ENCODE measurements at places on chromosomes 1 and 21.

- no peak for DNase-seq
These were observed 15.9 kb upstream of the FBXO28 start for GRCh38 chr1:224098007-224098406.

GRCh38 chr1:154557939-154558719 lies at the start of gene UBE2Q1:
UBE2Q1 (minus strand) TSS chr1:154558662; CDS start chr1:154558553, 109 bp downstream.
- no peak for DNase-seq

- no peak for DNase-seq
These were observed 39.6 kb upstream of the CDC42BPA start for GRCh38 chr1:227357927-227358302.

DNA sequence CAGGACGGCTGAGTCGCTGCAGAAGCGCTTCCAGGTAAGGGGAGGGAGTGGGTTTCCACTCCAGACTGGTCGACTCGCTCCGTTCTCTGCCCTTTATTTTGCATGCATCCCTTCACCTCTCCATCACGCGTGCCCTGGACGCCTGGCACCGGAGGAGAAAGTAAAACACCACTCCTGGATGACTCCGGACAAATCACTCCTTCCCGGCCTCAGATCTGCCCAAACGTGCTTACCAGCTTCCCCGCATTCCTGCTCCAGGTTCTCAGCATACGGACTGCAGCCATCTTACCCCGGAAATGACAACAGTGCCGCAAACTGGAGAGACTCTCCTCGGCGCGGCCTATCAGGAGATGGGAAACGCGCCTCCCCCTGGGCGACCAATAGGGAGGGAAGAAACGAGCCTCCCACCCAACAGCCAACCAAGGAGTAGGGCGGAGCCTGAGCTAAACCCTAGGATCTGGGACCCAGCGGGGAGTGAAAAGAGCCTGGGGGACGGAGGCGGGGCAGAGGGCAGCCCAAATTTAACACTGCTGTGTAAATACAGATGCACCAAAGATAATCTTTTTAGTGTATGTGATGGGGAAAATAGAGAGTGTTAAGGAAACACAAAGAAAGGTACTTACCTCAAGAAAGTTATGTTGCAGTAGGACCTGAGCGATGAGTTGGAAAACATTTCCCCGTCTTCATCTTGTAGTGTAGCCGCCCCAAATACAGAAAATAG lies at the start of gene DBT:
Gene DBT (minus strand): TSS at position 298 of the 721 bp plus-strand sequence. CDS start 14 bp downstream, at position 284.
- DNase-seq: peak; percentile 91

GRCh38 chr1:184986250-184986649 lies 11.9 kb upstream of the NIBAN1 start:
- peak; percentile 63 for DNase-seq

- DNase-seq: no peak
These were observed 11.7 kb upstream of the IGSF3 start for GRCh38 chr1:116679091-116679827.

GRCh38 chr1:201198598-201198997 lies 8.0 kb downstream of the IGFN1 start:
- no peak for DNase-seq

DNA sequence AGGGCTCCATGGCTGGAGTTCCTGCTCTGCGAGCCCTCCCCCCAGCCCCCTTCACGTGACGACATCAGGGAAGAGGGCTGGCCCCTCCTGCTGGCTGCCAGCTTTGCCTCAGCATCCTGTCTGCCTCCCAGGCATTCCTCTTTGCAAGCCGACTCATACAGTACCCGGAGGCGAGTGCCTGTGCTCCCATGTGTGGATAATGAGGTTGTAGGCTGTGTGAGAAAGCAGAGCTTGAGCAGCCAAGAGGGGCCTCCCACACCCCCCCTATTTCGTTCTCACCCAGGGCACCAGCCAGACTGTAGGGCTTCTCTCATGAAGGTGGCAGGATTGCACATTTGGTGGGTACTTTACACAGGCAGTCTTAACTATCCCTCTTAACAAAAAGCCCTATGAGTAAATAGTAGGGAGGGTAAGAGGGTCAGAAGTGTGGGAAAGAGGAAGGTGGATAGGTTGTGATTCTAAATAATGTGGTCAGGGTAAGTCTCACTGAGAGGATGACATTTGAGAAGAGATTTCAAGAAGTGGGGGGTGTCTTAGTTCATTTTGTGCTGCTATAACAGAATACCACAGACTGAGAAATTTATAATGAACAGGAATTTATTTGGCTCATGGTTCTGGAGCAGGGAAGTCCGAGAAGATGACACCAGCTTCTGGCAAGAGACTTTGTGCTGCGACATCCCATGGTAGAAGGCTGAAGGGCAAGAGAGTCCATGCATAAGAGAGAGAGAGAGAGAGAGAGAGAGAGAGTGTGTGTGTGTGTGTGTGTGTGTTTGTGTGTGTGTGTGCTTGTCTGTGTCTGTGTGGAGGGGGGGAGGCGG lies 113.5 kb downstream of the OMA1 start:
- peak; percentile 98 for DNase-seq

DNA sequence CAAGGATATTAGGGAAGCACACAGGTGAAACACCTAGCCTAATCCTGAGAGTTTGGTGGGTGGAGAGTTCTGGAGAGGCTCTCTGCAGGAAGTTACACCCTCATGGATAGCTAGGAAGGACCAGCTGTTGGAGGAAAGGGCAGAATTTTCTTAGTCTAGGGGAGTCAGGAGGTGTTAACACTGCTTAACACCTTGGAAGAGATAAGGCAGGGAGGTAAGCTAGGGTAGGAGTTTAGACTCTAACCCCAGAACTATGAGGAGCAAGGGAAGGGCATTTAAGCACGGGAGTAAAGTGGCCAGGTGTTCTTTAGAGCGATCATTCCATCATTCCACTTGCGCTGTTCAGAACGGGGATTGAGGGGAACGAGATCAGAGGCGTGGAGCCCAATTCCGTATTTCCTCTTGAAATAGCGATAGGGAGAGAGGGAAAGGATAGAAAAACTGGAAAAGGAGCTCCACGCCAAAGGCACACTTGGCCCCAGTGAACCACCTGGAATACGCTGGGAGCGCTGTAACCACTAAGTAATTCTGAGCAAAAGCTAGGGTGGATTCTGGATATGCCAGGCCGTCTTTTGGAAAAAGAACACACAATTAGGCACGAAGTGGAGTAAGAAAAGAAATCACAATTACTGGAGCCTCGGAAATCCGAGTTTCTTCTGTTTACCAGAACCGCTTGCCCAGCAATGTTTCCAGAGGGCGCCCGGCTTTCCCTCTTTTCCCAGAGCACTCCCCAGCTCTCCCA lies 1.5 kb upstream of the GPR137B start:
- DNase-seq: no peak

DNA sequence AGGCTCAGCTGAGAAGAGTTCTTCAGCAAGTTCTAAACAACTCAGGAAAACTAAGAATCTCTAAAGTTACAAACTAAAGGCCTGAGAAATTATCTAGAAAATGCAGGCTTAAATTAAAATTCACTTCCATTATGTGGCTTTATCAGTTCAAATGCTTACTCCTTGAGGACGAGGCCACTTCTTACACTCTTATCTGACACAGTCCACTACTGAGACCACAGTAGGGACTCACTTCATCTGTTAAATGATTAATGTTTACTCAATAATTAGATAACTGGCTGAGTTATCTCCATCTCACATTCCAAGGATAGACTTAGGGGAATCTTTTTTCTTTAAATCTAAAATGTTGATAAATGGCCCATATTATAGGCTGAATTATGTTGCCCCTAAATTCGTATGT lies 1.6 kb downstream of the C1orf141 start:
- DNase-seq: no peak

GRCh38 chr21:44955798-44956175 lies 16.0 kb downstream of the SLX9 start:
- DNase-seq: no peak

GRCh38 chr1:234970731-234971476 lies 157.7 kb downstream of the TOMM20 start:
- DNase-seq: peak; percentile 90

DNA sequence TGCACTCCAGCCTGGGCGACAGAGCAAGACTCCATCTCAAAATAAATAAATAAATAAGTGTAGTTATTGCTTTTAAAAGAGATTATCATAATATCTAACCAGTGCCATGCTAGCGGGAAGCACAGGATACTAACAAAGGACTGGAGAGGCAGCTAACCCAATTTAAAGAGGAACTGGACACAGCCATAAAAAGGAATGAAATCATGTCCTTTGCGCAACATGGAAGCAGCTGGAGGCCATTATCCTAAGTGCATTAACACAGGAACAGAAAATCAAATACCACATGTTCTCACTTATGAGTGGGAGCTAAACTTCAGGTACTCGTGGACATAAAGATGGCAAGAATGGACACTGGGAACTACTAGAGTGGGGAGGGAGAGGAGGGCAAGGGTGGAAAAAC lies 54.9 kb downstream of the TM2D1 start:
- no peak for DNase-seq

DNA sequence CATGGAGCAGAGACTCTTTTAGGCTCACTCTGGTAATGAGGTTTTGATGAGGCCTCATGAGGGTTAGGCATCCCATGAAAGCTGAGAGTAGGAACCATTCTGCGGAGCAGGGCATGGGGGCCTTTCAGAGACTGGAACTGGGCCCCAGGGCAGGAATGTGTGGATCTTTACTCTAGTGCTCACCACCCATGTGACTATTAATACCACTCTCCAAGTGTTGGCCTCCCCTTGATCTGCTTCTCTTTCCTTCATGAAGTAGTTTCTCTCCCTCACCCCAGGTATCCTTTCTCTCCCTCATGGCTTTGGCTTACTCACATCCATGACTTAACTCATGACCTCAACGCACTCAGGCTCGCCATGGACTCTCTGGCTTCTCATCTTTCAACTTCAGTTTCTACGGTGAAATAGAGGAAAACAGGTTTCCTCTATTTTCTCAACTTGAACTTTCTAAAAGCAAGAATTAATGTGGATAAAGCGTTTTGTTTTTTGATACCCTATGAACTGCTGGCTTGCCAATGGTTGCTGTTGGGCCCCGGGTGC lies 50.5 kb upstream of the GADD45A start:
- DNase-seq: no peak

GRCh38 chr1:186648613-186649012 lies 31.6 kb downstream of the PTGS2 start:
- DNase-seq: no peak

- DNase-seq: peak; percentile 29
These were observed 83.6 kb downstream of the CAMTA1 start for GRCh38 chr1:6868660-6869380.

DNA sequence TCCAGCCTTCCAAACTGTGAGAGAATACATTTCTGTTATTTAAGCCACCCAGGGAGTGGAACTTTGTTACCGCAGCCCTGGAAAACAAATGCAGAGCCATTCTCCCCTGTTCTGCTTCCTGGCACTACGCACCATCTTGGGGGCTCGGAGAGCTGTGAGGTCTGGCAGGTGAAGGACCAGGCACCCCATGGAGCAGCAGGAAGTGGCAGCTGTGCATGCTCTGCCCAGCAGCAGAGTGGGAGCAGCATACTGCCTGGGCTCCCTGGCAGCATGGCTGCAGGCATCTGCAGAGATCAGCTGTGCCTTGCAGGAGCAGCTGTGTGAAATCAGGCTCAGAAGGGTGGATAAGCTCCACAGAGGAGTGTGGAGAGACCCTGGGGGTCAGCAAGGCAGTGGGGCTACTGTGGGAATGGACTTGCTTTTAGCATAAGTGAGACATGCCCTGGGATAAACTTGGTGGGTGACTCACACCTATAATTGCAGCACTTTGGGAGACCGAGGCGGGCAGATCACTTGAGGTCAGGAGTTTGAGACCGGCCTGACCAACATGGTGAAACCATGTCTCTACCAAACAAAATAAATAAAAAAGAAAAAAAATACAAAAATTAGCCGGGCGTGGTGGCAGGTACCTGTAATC lies 17.7 kb upstream of the ZSCAN20 start:
- DNase-seq: no peak

GRCh38 chr1:63772876-63773275 lies 941 bp upstream of the ROR1 start:
- no peak for DNase-seq

DNA sequence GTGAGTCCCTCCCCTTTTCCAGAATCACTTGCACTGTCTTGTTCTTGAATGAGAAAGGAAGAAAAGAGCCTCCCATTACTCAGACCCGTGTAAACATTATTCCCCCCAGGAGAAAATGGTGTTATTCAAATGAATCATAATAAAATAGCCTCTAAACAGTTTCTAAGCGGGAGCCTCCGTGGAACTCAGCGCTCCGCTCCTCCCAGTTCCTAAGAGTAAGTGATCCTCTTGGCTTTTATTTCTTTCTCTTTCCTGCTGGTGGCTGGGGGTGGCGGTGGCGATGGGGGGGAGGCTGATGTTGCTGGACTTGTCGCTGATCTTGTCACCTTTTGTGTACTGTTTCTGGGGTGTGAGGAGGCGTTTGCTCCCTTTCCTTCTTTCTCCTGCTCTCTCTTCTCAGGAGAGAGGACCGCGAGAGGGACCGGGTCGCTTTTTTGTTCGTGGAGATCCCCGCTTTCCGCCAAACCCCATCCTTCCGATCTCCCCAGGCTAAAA lies 781 bp downstream of the PROX1 start:
- peak; percentile 16 for DNase-seq
